Muscle of leg (tissue), 16 donors: ENCODE measurements at places on chromosomes 7 and 10. TPM values are rescaled to one million over a fixed set of nuclear protein-coding genes. Genes with fewer than 3 reads are reported as not detected.

The CPA1 gene
- polyA plus RNA-seq, result 4.7 TPM

The CLDN3 gene
- 7.9 TPM for polyA plus RNA-seq

DNA sequence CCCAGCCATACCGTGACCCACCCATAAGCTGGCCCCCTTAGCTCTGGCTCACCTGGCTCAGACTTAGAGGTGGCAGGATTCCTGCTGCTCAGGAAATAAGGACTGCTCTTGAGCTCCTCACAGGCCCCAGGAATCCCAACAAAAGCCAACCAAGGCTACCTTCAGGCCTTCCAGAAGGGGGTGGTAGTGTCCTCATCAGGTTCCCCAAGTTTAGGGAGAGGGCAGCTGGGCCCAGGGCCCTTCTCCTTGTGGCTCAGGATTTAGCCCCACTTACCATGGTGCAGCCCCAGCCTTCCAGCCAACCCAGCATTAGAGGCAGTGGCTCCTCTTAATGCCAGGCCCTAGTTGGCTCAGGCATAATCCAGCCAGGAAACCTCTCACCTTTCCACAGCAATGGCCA lies 23.5 kb downstream of the NPFFR1 start:
- H3K4me3 ChIP-seq, result no peak overlapping the region
- peaks cover 40% of the 10 kb centered on the region for H3K27me3 ChIP-seq
- peaks cover 5% of the 10 kb centered on the region for H3K4me1 ChIP-seq
- DNase-seq, result no peak
- H3K36me3 ChIP-seq, result no peaks in the 10 kb centered on the region

DNA sequence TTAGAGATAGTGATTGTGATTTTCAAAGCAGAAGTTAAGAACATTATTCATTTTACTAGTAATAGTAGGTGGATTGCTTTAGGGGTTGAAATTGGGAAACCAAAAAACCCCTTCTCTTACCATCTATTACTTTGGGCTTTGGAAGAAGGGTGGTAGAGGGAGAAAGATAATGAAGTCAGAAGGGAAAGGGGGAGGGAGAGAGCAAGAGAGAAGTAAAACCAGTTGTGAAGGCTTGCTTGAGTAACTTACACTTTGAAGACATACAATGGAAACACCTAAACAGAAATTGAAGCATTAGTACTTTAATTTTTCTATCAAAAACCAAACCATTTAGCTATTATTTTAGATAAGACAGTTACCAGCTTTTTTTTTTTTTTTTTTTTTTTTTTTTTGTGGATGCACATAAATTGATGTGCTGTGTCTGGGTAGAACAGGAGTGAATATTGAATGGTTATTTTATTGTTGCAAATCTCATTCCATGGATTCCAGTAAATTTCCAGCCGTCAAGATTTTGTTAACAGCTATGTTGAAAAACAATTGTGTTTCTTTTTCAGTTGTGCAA lies 5.5 kb downstream of the PRKAR2B start:
- no peak overlapping the region for H3K27ac ChIP-seq
- H3K27me3 ChIP-seq, result peaks cover 5% of the 10 kb centered on the region
- no peak for DNase-seq
- H3K4me1 ChIP-seq, result peaks cover 4% of the 10 kb centered on the region
- no peaks in the 10 kb centered on the region for H3K36me3 ChIP-seq

DNA sequence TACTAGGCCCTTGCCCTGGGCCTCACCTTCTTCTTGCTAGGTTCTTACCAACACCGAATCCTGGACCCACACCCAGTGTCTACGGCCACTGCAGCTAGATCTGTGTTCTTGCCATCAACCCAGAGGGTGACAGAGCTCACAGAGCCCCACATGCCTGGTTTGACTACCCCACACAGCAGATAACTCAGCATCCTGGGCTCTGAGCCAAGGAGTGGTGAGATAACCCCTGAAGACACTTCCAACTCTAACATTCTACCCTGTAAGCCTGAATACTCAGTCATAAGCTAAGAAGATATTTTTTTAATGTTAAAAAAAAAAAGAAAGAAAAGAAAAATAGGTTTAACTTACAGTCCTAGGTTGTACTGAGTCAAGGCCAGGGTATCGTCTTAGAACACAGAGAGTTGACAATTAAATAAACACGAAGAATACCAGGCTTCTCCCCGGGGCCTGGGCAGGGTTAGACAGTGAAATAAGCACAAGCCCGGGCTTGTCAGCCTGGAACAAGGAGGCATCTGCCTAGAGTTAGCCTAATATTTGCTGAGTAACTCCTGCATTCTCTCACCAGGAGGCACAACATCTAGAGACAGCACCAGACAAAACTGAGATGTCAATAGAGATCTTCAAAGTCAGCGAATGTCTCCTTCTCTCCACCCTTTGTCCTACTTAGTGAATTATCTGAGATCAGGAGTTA lies 556.5 kb upstream of the LRRN3 start:
- no peak overlapping the region for H3K27ac ChIP-seq
- H3K27me3 ChIP-seq, result no peaks in the 10 kb centered on the region
- DNase-seq, result no peak
- no peaks in the 10 kb centered on the region for H3K36me3 ChIP-seq
- no peaks in the 10 kb centered on the region for H3K4me1 ChIP-seq

DNA sequence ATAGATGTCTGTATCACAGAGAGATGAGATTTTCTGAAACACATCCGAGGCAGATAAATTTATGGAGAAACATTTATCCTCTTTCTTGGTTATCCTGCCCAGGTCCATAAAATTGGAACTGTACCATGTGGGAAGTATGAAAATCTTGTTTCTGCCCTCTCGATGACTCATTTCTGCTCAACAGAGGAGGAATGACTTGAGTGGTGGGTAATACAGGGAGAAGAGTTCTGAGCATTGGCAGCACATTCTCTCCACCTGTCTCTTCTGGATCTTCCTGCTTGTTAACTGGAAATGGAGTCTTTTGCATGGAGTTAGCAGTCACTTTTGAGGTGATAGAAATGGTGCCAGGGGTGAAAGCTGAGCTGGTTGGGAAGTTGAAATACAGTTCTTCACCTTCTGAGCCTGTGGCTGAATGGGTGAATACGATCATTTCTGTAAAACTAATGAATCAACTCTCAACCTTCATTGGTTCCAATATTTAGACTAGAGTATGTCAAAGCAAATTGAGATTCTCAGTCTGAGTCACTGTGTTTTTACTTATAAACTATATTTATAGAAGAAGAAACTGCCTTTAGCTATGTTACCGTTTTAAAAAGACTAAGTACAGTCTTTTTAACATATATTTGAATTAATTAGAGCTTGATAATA lies 945.5 kb downstream of the SORCS3 start:
- H3K4me3 ChIP-seq, result no peak overlapping the region
- no peaks in the 10 kb centered on the region for H3K27me3 ChIP-seq
- no peak for DNase-seq
- H3K36me3 ChIP-seq, result no peaks in the 10 kb centered on the region

DNA sequence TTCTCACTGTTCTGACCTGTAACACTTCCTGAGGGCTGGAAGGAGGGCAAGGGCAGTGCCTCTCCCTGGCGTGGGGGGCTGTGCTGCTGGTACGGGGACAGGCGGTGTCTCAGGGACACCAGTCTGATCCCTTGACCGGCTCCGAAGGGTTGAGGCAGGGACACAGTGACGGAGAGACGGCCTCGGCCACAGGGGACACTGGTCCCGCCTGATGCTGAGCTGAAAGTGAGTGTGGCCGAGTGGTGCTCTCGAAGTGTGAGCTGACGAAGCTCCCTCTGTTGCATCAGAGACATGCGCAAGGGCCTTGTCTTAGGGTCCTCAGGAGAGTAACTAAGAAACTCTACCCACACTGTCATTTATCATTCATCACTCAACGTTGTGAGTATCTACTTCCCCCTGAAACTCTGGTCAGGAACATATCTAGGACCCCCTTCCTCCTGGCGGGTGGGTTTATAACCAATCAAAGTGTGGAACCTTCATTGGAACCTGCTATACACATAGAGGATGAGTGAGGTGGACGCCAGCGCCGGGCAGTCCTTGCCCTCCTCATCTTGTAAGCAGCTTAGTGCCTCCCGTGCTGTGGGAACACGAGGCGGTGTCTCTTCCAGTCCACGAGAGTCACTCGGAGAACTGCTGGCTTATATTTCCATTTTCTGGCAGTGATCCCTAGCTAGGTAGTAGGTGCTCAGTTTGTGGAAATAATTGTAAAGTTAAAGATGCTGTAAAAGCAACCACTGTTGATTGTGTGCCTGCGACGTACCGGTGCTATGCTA lies 283.1 kb downstream of the DNAJB6 start:
- DNase-seq, result no peak
- H3K36me3 ChIP-seq, result no peaks in the 10 kb centered on the region
- H3K27me3 ChIP-seq, result peaks cover 14% of the 10 kb centered on the region
- H3K4me1 ChIP-seq, result peaks cover 5% of the 10 kb centered on the region
- H3K4me3 ChIP-seq, result no peak overlapping the region

The FBXO24 gene
- polyA plus RNA-seq, result 2.2 TPM

DNA sequence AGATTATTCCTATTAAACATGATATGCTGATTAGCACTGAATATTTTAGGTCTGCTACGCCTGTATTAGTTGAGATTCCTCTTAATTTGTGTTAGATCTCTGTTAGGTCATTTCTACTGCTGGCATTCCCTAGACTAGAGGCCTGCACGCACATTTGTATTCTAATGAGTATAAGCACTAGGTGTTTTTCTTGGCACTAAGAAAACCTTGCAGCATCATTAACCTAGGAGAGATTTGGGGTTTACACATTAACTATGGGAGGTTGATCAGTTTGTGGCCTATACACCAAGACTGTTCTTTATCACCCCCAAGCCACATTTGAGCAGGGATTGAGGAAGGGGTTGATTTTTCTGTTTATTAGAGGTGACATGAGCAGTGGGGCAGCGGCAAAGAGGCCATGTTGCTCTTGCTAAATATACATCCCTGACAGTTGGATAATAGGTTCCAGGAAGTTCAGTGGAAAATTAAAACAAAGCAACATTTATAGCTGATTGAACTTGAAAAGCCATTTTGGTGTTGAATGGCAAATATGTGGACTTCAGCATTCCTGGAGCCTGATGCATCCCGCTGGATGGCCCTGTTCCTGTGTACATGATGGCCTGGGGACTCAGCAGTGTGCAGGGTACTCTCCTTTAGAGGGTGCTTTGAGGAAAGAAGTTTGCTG lies 65.2 kb downstream of the GBF1 start:
- H3K27me3 ChIP-seq, result no peaks in the 10 kb centered on the region

DNA sequence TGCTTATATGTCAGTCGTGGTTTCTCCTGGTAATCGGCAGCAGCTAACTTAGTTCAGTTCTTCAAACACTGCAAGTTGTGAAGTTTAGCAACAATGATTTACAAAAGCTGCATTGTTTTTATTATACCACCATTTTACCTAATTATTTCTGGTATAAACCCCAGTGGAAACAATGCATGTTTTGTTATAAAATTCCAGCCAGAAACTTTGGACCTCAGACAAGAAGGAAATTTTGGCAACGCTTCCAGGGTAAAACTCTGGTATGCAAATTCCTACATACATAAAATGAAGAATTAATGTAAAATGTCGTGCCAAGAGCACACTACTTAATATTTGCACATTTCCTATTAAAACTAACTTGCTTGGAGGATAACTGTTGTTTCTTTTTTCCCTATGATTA lies 277.4 kb upstream of the LYZL1 start:
- H3K4me3 ChIP-seq, result no peak overlapping the region
- no peaks in the 10 kb centered on the region for H3K36me3 ChIP-seq
- H3K4me1 ChIP-seq, result peaks cover 4% of the 10 kb centered on the region
- H3K27me3 ChIP-seq, result no peaks in the 10 kb centered on the region
- peak; percentile 56 for DNase-seq
- H3K27ac ChIP-seq, result no peak overlapping the region

The ARPC1A gene
- polyA plus RNA-seq, result 66.5 TPM

The CLCN1 gene
- polyA plus RNA-seq, result 0.59 TPM

The GPRIN2 gene
- polyA plus RNA-seq, result 0.14 TPM

DNA sequence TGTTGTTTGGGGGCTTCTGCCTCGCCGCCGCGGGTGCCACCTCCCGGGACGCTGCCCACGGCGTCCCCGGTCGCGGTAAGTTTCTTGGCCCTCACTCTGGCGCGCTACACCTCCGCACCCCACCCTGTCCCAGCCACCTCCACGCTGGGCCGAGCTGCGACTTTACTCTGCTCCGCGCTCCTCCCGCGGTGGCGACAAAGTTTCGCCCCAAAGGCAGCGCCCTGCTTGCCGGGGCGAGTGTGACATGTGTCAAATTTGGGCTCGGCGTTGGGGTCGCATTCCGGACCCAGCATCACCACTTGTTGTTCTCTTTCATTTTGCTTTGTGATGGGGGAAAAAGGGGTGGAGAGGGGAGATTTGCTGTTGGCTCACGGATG lies 167.7 kb upstream of the PPP1R3A start:
- H3K4me3 ChIP-seq, result peak overlapping the region; percentile 86
- H3K4me1 ChIP-seq, result peaks cover 26% of the 10 kb centered on the region
- DNase-seq, result no peak
- peak overlapping the region; percentile 85 for H3K27ac ChIP-seq
- peaks cover 55% of the 10 kb centered on the region for H3K27me3 ChIP-seq
- H3K36me3 ChIP-seq, result no peaks in the 10 kb centered on the region

The CH25H gene
- polyA plus RNA-seq, result 0.37 TPM

The UPK3B gene
- polyA plus RNA-seq, result not detected

The ZP3 gene
- polyA plus RNA-seq, result 0.77 TPM

The SFXN4 gene
- 24.7 TPM for polyA plus RNA-seq

GRCh38 chr7:157436763-157437480 lies 100.1 kb downstream of the DNAJB6 start:
- H3K27me3 ChIP-seq, result no peaks in the 10 kb centered on the region
- H3K4me3 ChIP-seq, result no peak overlapping the region
- H3K27ac ChIP-seq, result no peak overlapping the region
- H3K36me3 ChIP-seq, result no peaks in the 10 kb centered on the region

The RELN gene
- 7.5 TPM for polyA plus RNA-seq

GRCh38 chr10:112222799-112223198 lies 39.2 kb upstream of the GPAM start:
- no peak for DNase-seq
- H3K36me3 ChIP-seq, result no peaks in the 10 kb centered on the region
- H3K4me1 ChIP-seq, result no peaks in the 10 kb centered on the region

- H3K36me3 ChIP-seq, result no peaks in the 10 kb centered on the region
- no peak overlapping the region for H3K27ac ChIP-seq
- no peak overlapping the region for H3K4me3 ChIP-seq
Measured at GRCh38 chr7:27453702-27454405, 208.8 kb downstream of the HIBADH start.

The FRMD4A gene
- polyA plus RNA-seq, result 41.3 TPM

The HOXA5 gene
- 7.1 TPM for polyA plus RNA-seq

GRCh38 chr7:43721193-43721806 lies 8.0 kb downstream of the COA1 start:
- no peaks in the 10 kb centered on the region for H3K27me3 ChIP-seq
- H3K4me1 ChIP-seq, result no peaks in the 10 kb centered on the region
- no peak overlapping the region for H3K4me3 ChIP-seq
- no peaks in the 10 kb centered on the region for H3K36me3 ChIP-seq
- DNase-seq, result peak; percentile 71
- H3K27ac ChIP-seq, result no peak overlapping the region

The CNTNAP2 gene
- 11.2 TPM for polyA plus RNA-seq

The ATRNL1 gene
- 0.87 TPM for polyA plus RNA-seq

GRCh38 chr7:46554688-46555422 lies 633.8 kb upstream of the IGFBP3 start:
- no peaks in the 10 kb centered on the region for H3K27me3 ChIP-seq
- H3K27ac ChIP-seq, result no peak overlapping the region
- DNase-seq, result no peak
- H3K4me1 ChIP-seq, result peaks cover 6% of the 10 kb centered on the region
- no peaks in the 10 kb centered on the region for H3K36me3 ChIP-seq

GRCh38 chr7:123573896-123574467 lies 16.4 kb upstream of the NDUFA5 start:
- H3K4me1 ChIP-seq, result no peaks in the 10 kb centered on the region
- H3K27me3 ChIP-seq, result no peaks in the 10 kb centered on the region
- no peaks in the 10 kb centered on the region for H3K36me3 ChIP-seq
- no peak overlapping the region for H3K4me3 ChIP-seq
- DNase-seq, result no peak
